ENCODE measurements at places on chromosomes 3 and 15.

GRCh38 chr3:189305412-189305811 lies 133.6 kb downstream of the TPRG1 start:
- no peak for DNase-seq

- DNase-seq: no peak
These were observed 32.4 kb downstream of the LSM3 start for GRCh38 chr3:14210843-14211594.

- no peak for DNase-seq
These were observed 5.4 kb downstream of the VIPR1 start for GRCh38 chr3:42507761-42508335.

GRCh38 chr15:96332637-96333121 lies 2.2 kb downstream of the NR2F2 start:
- peak; percentile 78 for DNase-seq

GRCh38 chr3:43028678-43029490 lies 49.8 kb downstream of the GASK1A start:
- no peak for DNase-seq

- DNase-seq: peak; percentile 13
These were observed 215.3 kb downstream of the MEIS2 start for GRCh38 chr15:36884936-36885635.

- no peak for DNase-seq
These were observed 59.6 kb upstream of the TSC22D2 start for GRCh38 chr3:150348500-150348899.

- DNase-seq: no peak
These were observed 106.5 kb upstream of the CTNNB1 start for GRCh38 chr3:41092844-41093243.

DNA sequence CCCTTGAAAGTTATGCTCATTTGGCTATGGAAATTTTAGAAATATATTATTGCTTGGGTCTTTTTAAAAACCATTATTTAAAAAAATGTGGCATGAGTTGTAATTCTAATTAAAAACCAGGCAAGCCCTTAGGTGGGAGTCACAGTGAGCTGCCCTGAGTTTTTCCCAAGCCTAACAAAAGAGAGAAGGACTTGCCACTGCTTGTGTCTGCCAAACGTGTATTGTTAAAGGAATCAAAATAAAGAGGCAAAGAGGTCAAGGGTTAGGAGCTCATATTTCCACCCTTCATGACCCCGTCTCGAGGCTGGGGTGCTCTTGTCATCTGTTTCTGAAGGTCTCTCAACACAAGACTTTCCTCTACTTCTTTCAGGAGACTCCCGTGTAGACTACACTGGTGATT lies 321.1 kb downstream of the ZIC1 start:
- DNase-seq: no peak

GRCh38 chr3:16503191-16503776 lies 10.2 kb downstream of the RFTN1 start:
- DNase-seq: no peak

GRCh38 chr3:18378218-18378617 lies 46.9 kb downstream of the SATB1 start:
- peak; percentile 13 for DNase-seq

DNA sequence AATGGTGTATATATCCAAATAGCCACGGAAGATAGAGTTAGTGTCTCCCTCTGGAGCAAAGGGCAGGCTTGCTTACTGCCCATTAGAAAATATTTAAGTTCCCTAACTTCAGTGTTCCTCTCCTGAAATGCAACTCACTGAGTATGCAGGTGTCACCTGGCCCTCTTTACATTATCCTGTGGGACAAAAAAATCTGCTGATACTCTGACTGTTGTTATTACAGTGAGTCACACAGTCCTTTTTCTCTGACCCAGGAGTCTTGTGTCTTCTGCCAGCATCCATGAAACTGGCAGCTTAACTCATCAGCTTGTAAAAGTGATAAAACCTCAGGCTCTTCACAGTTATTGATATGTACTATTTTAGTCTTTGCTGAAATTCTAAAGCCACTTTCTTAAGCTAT lies 42.2 kb upstream of the RASGRF1 start:
- DNase-seq: no peak

GRCh38 chr3:197942956-197943556 lies 6.9 kb upstream of the RPL35A start:
- DNase-seq: no peak

- DNase-seq: no peak
These were observed 375.8 kb upstream of the ARL6 start for GRCh38 chr3:97388774-97389173.

- DNase-seq: peak; percentile 51
These were observed 155.8 kb upstream of the FRMD4B start for GRCh38 chr3:69541711-69542088.

DNA sequence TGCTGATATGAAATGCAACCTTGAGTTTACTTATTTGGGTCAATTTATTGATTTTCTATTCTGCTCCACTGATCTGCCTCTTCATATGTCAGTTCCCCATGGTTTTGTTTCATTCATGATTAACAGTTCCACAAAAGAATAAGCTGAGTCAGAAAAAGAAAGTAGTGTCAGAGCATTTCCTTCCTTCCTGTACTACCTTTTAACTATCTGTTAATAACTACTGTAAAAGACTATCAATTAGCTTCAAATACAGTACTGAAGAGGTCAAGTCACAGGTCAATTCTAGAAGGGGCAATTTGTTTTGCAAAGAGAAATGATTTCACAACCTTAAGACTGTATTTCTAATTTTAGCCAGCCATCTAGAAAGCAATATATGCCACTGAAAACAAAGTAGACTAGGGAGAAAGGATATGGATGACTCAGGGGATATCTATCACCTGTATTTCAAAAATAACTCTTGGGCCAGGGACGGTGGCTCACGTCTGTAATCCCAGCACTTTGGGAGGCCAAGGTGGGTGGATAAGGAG lies 129.5 kb downstream of the TFDP2 start:
- DNase-seq: no peak

- DNase-seq: peak; percentile 83
These were observed 43.1 kb downstream of the MTHFS start for GRCh38 chr15:79853492-79854328.

DNA sequence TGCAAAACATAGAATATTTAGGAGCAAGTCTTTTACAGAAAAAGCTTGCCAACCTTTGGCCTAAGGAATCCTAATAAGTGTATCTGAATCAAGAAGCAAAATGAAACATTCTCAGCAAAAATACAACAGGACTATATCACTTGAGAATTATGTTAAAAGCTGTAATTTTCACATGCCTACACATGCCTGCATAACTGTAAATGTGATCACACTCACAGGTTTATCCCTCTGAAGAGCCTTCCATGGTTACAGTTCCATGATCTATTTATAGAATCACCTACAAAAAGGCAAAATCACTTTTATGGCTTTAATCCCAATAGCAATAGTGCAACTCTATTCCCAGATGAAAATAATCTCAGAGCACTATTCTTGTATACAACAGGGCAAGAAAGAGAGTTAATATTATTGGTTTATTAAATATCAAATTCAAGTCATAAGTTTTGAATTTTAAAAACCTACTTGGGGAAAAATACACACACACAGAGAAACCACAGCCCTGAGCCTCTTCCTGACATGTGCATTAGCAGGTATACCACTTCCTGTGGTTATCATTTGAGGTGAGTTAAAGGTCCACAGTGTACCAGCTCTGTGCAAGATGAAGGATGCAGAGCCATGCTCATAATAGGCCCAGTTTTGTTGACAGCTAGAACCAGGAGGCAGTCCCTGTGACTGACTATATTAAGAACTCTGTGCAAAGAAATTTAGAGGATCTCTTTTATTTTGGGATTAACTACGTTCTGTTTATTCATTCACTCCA lies 252.5 kb upstream of the TGFBR2 start:
- no peak for DNase-seq

DNA sequence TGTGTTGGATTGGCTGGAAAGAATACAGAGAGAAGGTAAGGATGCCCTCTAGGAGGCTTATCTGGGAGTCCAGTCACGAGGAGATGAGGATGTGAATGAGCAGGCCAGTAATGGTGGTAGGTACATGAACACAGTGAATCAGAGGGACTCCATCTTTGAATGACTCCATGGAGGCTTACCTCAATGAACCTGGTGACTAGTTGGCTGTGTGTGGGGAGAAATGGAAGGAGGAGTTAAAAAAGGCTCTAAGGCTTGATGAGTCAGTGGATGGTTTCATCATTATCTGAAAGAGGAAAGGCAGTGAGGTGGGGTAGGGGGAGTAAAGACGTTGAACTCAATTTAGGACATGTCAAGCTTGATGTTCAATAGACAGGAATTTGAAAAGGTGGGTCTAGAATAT lies 61.1 kb downstream of the KCNAB1 start:
- no peak for DNase-seq

- no peak for DNase-seq
These were observed 82.1 kb downstream of the PCSK6 start for GRCh38 chr15:101407439-101407838.

- DNase-seq: no peak
These were observed 108.6 kb upstream of the LRRFIP2 start for GRCh38 chr3:37283011-37283410.

GRCh38 chr3:130795396-130795795 lies 48.8 kb upstream of the PIK3R4 start:
- DNase-seq: no peak

DNA sequence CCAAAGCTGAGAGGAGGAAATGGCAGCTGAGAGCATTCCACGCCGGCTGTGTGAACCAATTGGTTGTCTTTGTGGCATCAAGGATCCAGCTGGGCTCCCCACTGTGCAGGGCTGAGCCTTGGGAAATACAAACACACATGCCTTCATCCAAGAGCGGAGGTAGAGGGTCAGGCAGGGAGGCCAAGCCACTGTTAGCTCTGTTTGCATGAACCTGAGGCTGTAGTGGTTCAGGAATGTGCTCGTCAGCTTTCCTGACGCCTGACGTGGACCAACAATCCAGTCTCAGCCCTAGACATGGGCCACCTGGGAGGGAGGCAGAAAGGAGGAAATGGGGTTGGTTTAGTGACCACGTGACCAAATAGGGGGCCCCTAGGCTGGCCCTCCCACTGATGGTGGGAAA lies 276.9 kb downstream of the TLE3 start:
- DNase-seq: peak; percentile 83

- no peak for DNase-seq
These were observed 5.3 kb upstream of the TMEM115 start for GRCh38 chr3:50364573-50365079.

DNA sequence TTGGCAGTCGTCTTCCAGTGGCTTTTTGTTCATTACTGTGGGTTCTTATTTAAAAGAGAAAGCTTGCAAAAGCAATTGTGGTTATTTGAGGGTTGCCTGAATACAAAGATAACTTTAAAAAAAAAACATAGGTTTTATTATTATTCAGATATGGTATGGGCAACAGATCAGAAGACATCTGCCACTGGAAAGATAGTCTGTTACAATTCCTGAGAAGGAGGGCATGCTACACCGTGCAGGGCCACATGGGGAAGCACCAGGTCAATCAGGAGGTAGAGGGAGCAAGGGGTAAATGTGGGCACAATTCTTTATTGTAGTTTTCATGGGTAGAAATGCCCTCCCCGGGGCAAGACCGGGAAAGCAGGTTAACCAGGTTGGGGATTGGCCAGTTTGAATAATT lies 46.5 kb downstream of the BBS4 start:
- no peak for DNase-seq

Data from NCI-H1417 (cell line).